ENCODE measurements at places on chromosomes 2 and 18.

- H3K36me3 ChIP-seq = peaks cover 6% of the 10 kb centered on the region
- no peak for DNase-seq
- no peak overlapping the region for H3K27ac ChIP-seq
- H3K27me3 ChIP-seq = no peaks in the 10 kb centered on the region
- H3K4me3 ChIP-seq = no peak overlapping the region
Measured at GRCh38 chr18:58943896-58944295, 79.2 kb downstream of the ZNF532 start.

GRCh38 chr18:78239090-78239457, 740.5 kb upstream of the SALL3 start:
- H3K27me3 ChIP-seq = no peaks in the 10 kb centered on the region
- H3K4me1 ChIP-seq = peaks cover 10% of the 10 kb centered on the region
- no peak for DNase-seq
- no peaks in the 10 kb centered on the region for H3K36me3 ChIP-seq
- no peak overlapping the region for H3K4me3 ChIP-seq

DNA sequence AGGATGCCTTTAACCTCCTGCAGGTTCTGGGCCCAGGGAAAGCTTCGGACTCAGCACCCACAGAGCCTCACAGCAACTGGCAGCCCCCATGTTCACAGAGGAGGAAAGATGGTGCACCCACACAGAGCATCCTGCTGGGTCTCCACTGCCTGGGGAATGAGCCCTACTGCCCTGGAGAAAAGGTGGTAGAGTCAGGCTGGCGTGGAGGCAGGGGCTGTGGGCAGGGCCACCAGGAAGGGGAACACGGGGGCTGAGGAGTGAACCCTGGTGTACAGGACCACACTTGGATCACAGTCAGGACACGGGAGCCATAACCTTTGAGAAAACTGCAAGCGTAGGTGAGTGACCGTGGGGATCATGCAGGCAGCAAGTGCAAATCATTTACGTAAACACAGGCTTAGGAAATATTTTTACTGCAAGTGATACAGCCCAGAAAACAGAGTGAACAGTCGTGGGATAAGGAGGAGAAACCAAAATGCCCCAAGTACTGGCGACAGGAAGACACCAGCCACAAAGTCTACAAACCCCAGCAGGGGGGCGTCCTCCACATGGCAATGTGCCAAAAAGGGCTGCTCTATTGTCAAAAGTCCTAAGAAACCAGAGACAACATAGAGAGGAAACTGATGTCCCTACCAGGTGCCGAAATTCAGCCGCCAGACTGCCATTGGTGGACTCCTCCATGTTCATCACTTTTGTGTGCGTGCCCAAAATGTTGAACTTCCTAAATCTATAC, 27.6 kb downstream of the STAT1 start:
- no peak overlapping the region for H3K27ac ChIP-seq
- H3K27me3 ChIP-seq = no peaks in the 10 kb centered on the region
- H3K4me3 ChIP-seq = no peak overlapping the region
- H3K4me1 ChIP-seq = no peaks in the 10 kb centered on the region

DNA sequence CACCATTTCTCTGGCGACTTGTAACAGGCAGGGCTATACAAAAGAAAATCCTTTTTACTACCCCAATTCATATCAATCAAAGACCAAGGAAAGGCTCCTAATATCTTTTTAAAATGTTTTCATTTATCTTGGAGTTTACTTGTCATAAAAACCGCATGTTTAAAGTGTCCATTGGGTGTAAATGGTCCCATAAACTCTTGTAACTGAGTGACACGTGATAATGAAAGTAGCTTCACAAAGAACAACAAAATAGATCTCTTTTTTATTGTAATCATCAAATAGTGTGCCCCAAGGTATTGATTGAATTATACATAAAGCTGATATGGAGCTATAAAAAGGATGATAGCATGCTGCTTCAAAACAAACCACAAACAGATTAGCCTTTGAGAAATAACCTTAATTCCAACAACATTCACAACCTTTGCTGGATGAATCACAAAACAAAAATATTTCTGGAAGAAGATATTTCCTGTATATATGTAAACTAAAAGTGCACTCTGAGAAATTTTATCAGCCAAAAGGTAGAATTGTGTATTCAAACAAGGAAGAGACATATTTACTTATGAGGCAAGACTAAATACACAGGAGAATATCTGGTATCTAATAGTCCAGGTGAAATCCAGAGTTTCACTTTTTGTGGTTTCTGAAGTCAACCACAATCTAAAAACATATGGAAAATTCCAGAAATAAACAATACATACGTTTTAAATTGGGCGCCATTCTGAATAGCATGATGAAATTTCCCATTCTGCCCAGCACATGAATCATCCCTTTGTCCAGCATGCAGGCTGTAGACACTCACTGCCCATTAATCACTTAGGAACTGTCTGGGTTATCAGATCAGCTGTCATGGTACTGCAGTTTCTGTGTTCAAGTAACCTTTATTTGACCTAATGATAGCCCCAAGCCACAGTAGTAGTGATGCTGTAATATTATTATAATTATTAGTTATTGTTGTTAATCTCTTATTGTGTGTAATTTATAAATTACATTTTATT, 237.5 kb downstream of the PIK3C3 start:
- no peaks in the 10 kb centered on the region for H3K4me1 ChIP-seq
- H3K4me3 ChIP-seq = no peak overlapping the region
- H3K36me3 ChIP-seq = no peaks in the 10 kb centered on the region
- H3K27me3 ChIP-seq = no peaks in the 10 kb centered on the region
- no peak for DNase-seq
- H3K27ac ChIP-seq = no peak overlapping the region

GRCh38 chr2:144317071-144317738, 202.7 kb downstream of the ZEB2 start:
- no peaks in the 10 kb centered on the region for H3K4me1 ChIP-seq
- no peaks in the 10 kb centered on the region for H3K27me3 ChIP-seq
- H3K27ac ChIP-seq = no peak overlapping the region
- H3K4me3 ChIP-seq = no peak overlapping the region
- H3K36me3 ChIP-seq = no peaks in the 10 kb centered on the region

DNA sequence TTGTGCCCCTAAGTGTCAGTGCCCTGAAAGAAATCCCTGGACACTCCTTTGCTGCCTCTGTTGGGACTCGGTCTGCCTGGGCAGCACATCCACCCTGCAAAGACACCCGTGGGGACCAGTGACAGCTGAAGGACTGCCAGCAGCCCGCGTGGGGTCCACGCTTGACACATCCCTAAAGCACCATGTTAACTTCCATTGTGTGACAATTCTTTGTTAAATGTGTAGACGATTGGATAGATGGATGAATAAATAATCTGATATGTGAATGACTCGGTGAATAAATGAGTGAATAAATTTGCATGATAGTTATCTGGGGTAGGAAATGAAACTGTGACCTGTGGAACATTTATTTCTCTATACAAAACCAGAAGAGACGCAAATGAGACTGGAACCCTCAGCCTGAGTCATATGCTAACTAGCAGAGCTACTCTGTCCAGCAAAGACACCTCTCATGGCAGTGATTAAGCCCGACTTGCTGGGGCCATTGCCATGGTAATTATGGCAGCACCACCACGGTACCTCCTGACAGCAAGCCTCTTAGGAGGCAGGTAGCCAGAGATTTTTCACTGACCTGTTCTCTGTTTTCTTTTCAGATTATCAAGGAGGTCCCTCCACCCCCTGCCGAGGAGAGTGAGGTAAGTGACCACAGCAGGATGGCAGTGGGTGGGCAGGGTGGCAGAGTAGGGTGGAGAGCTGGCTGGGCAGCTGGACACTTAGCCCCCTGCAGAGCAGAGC, 156.8 kb downstream of the ANTXR1 start:
- H3K36me3 ChIP-seq = no peaks in the 10 kb centered on the region
- H3K27ac ChIP-seq = no peak overlapping the region
- H3K27me3 ChIP-seq = no peaks in the 10 kb centered on the region
- no peaks in the 10 kb centered on the region for H3K4me1 ChIP-seq
- no peak overlapping the region for H3K4me3 ChIP-seq

All from stomach (tissue), 19 donors.